ENCODE measurements at places on chromosomes 11 and 22.

DNA sequence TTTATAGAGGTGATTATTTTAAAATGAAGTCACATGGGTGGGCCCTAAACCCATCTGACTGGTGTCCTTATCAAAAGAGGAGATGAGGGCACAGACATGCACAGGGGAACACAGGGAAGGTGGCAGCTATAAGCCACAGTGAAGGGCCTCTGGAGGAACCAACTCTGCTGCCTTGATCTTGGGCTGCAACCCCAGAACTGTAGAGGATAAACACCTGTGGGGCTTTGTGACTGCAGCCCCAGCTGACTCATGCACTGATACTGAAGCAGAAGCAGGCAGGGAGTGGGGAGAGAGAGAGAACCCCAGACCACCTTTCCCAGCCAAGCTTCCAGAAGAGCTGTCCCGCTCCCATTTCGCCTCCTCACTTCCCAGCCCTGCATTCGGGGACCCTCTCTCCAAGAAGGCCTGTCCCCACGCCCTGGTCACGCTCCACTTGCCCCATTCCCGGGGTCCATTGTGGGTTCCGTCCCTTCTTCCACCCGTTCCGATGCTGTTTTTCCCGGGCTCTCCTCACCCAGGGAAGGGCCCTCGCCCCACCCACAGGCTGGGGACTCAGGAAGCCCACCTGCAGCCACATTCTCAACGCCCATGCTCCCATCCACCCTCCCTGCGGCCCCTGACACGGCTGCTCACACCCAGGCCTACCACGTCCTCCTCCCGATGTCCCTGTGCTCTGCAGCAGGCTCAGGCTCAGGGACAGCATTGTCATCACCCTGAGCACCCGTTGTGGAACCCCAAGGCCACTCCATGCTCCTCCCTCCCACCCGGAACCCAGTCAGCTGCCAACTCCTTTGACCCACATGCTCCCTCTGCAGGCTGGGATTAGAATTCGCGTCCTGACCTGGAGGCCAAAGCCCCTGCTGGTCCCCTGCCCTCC is 90.8 kb upstream of the SHANK2 start:
- peak; percentile 18 for DNase-seq

DNA sequence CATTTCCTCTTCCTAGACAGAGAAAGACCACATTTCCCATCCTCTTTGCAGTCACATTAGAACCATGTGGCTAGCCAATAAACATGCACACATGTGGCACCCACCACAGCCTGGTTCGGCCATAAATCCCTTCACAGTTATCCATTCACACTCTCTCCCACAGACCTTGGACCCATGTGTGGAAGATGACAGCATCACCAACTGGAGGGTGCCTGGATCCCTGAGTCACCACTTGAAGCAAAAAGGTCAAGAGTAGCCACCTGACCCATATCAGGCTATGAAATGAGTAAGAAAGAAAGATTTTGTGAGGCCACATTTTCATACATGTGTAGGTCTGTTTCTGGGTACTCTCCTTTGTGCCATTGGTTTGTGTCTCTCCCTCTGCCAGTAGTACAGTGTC is 9.0 kb upstream of the TMEM121B start:
- DNase-seq = no peak

- peak; percentile 20 for DNase-seq
Observed at GRCh38 chr11:120985718-120986569, 38.0 kb upstream of the TBCEL start.

GRCh38 chr22:42742940-42743339 is 22.3 kb upstream of the A4GALT start:
- DNase-seq = no peak

- DNase-seq = no peak
Observed at GRCh38 chr22:39773976-39774539, 119.5 kb downstream of the ENTHD1 start.

DNA sequence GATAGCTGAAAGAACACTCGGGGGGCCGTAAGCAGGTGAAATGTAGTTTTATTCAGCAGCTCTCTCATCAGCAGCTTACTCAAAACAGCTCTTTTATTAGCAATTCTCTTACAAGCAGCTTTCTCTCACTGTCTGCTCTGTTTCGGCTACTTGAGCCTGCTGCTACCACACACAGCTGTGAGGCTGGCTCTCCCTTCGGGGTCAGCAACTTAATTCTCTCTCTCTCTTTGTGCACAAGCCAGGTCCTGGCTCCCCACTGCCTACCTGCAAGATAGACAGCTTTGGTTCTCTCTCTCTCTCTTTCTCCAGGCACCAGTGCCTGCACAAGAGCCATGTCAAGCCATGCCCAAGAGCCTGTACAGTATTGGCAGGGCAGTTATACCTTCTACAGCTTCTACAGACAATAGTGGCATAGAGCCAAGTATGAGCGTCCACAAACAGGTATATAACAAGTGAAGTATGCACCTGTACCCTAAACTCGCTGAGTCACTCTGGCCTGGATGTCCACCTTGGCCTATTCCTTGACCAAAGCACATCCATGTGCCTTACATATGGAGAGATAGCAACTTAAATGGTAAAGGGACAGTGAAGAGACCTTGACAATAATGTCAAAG is 110.8 kb downstream of the MTNR1B start:
- DNase-seq = no peak

GRCh38 chr11:92964471-92964870 is 5.0 kb upstream of the MTNR1B start:
- DNase-seq = no peak

- no peak for DNase-seq
Observed at GRCh38 chr11:75374646-75375045, 23.2 kb upstream of the ARRB1 start.

DNA sequence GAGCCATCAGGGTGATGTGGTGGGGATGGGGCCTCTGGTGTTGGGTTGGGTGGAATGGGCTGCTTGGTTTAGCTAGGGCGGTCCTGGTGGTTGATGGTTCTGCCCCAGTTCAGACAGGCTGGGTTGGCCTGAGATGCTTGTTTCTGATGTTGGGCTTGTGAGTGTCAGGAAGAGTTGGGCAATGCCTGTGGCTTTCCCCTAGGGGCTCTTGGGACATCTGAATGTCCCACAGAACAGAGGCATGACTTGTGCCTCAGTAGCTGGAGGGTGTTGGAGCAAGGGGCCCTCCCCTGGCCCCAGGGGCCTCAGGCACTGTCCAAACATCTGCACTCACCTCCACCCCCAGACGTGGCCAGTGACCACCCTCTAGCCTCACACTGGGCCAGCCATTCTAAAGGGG is 14.0 kb upstream of the CTSD start:
- DNase-seq = no peak

DNA sequence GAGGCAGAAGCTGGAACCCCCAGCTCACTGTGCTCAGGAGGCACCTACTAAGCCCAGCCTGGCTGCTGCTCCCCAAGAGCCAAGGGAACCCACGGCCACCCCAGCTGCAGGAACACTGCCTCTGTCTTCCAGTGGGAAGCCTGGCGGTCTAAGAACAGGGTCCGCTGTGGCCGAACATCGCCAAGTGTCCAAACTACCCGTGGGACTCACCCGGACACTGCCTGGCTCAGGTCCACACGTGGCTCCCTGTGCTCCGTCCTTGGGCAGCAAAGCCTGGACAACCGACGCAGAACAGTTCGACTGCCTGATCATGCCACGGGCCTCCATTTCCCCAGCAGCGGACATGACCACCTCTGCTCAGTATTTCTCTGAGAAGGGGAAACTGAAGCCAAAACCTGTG is 747.0 kb downstream of the BRD1 start:
- DNase-seq = no peak

GRCh38 chr22:42280836-42281235 is 10.4 kb upstream of the TCF20 start:
- DNase-seq = no peak

DNA sequence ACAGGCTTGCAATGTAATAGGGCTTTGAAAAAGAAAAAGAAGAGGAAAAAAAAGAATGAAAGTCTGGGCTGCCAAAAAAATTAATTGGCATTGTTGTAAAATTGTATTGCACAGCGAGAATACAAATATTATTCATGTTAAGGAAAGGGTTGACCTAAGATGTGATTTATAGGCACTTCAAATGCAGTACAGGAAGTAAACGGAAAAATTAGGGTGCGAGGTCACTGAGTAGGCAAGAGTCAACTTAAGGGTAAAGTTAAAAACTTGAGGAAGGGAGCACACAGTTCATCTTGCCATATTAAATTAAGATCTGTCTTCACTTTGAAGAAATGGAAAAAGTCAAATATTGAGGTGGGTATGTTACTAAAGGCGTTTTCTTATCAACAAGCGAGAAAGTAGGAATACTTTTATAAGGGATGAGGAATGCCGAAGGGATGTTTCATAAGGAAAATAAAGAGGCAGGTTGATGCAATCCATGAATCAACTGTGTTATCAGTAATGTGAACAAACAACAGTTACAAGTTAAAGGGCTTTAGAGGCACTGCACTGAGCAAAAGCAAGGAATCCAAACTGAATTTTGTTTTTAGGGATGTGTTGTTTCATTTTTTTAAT is 123.0 kb downstream of the WT1 start:
- no peak for DNase-seq

GRCh38 chr11:129974237-129974636 is 28.4 kb downstream of the PRDM10 start:
- no peak for DNase-seq

DNA sequence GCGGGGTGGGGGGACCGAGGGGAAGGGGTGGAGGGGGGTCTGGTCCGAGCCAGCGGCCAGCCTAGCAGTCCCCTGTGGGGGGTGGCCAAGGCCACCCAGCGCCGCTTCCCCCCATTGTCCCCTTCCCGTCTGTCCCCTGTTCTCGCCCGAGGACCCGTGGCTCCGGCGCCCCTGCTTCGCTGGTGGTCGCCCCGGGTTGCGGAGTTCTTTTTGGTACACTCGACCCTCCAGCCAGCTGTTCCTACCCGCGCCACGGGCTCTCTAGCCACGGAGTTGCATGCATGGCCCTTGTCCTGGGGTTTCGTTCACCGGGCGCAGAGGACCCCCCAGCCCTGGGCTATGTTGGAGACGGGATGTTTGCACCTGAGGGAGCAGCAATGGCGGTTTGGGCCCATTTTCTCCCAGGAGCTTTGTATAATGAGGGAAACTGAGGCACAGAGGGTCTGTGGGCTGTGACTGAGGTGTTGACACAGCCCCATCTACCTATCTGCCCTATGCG is 489 bp downstream of the RNF214 start:
- peak; percentile 18 for DNase-seq

DNA sequence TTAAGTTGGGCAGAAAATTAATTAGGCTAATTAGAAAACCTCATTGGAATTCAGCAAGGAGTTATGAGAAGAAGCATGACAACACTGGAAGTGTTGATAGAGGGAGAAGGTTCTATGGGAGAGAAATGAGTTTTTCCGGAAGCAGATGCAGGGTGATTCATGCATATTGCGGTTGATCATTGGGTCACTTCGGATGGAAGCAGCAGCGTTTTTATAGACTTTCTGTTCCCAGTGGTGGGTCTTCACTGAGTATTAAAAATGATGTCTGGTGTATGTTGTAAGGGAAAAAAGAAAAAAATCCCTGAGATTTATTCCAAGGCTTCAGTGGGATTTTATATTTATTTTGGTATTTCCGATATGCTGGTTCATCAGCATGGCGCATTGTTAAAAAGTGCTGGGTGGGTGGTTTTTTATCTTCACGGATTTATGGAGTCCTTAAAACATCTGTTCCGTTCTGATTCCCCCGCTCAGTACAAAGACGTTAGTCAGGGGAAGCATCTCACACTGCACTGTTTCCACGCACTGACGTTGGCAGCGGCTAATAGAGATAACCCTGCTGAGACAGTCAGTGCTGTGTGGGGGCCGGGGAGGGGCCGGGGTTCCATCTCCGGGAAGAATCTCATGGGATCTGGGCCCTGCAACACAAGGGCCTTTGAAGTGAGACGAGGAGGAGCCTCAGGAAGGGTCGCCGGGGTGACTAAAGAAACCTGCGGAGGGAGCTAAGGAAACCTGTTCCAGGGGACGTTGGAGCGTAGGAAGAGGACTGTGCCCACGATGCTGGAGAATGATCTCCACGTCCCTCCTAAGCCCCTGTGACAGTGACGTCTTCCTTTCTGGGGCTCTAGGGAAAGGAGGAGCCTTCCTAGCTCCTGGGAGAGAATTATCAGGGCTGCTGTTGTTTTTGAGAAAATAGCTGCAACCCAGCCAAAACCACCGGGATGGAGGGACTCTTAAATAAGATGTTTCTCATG is 390.0 kb downstream of the NTM start:
- DNase-seq = no peak

- no peak for DNase-seq
Observed at GRCh38 chr11:94151903-94152677, 23.4 kb downstream of the PANX1 start.

GRCh38 chr11:31870609-31871309 is 59.6 kb upstream of the PAX6 start:
- peak; percentile 20 for DNase-seq

GRCh38 chr11:110679323-110679975 is 32.8 kb downstream of the ARHGAP20 start:
- DNase-seq = no peak

GRCh38 chr11:111745719-111746504 is 20.3 kb downstream of the PPP2R1B start:
- DNase-seq = no peak

- no peak for DNase-seq
Observed at GRCh38 chr11:94924171-94924572, 49.2 kb downstream of the CWC15 start.

GRCh38 chr11:36532941-36533601 is 23.0 kb upstream of the TRAF6 start:
- DNase-seq = no peak

DNA sequence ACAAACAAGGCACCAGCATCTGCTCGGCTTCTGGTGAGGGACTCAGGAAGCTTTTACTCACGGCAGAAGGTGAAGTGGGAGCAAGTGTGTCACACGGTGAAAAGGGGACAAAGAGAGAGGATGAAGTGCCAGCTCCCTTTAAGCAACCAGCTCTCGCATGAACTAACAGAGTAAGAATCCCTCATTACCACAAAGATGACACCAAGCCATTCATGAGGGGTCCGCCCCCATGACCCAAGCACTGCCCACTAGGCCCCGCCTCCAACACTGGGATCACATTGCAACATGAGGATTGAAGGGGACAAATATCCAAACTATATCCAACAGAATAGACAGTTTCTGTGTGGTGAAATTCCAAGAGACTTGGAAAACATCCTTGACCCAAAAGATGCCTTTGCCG is 198.2 kb upstream of the POU2AF2 start:
- no peak for DNase-seq

DNA sequence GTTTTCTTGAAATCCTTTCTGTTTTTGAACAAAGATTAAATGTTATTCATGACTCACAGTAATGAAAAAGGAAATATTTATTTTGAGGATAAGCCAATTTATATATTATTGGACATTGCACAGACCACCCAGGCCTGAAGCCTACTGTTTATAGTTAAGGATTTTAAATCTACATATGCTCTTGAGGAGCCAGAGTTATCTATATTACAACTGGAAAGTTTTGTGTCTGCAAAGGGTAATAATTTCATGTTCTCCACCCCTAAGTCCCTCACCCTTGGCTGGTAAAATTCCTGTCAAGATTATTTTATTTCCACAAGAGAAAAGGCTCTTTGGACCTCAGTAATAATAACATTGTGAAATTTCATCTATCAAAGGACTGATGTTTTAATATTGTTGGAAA is 228.2 kb downstream of the TMEM135 start:
- no peak for DNase-seq

All from CMK (cell line).